Fibroblast of mammary gland (primary cell): ENCODE measurements at places on chromosomes 7 and 10.

DNA sequence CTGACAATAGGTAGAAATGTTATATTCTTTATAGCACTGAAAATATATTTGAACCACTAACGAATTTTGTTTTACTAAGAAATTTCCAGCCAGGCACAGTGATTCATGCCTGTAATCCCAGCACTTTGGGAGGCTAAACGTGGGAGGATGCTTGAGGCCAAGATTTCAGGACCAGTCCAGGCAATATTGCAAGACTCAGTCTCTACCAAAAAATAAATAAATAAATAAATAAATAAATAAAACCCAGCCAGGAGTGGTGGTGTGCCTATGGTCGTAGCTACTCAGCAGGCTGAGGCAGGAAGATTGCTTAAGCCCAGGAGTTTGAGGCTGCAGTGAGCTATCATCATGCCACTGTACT lies 39.8 kb downstream of the PIP4K2A start:
- DNase-seq: peak; percentile 42

GRCh38 chr7:14018751-14019150 lies 29.3 kb upstream of the ETV1 start:
- DNase-seq: no peak

DNA sequence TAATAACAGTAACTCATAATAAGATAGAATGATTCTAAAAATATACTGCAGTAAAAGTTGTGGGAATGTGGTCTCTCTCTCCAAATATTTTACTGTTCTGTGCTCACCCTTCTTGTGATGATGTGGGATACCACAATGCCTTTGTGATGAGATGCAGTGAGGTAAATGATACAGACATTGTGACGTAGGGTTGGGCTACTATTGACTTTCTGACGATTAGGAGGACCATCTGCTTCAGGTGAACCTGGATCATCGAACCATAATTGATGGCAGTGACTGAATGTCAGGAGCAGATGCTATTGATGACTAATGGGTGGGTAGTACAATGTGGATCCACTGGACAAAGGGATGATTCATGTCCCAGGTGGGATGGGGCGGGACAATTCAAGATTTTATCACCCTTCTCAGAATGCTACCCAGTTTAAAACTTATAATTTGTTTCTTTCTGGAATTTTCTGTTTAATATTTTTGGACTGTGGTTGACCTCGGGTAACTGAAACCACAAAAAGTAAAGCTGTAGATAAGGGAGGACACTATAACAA lies 73.9 kb upstream of the ARMC3 start:
- DNase-seq: no peak

GRCh38 chr10:124076148-124076733 lies 17.2 kb downstream of the CHST15 start:
- DNase-seq: peak; percentile 76

- DNase-seq: no peak
Measured at GRCh38 chr10:132511121-132512051, 26.2 kb upstream of the INPP5A start.

DNA sequence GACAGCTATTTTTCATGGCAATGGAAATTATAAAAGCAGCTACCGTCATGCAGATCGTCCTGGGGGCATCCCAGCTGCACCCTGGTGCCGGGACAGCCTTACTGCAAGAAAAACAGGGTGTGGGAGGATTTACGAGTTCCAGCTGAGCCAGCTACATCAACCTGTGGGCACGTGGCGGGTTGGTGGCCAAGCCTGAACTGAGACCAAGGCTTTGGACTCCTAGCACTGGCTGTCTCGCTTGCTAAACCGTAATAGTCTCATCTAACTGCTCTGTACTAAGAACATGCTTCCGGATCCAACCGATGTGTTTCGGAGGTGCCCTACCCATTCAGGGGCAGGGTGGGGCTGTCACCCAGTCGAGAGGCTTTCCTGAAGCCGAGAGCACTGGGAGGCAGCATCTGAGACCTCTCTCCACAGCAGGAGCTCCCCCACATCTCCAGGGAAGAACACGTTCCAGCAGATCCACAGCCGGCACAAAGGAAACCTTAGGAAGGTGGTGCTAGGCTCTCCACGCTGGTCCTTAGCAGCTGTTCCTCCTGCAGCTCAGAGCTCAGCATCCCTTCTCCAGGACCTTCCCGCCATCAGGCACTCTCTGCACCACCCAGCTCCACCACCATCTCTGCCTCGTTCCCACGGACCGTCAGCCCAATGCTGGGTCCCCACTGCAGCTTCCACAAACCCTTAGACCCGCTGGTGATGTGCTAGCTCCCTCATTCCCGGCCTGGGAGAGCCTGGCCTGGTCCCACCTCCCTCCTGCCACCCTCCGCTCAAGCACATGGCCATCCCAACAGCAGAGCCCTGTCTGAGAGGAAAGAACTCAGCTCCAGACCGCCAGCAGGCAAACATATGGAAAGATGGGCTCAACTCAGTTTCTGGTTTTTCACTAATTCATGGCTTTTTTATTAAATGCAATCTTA lies 158.5 kb downstream of the PTPRN2 start:
- DNase-seq: no peak
